ENCODE measurements at places on chromosomes 3 and 15. TPM values are rescaled to one million over a fixed set of nuclear protein-coding genes. Genes with fewer than 3 reads are reported as not detected.

DPPA4 gene
- total RNA-seq = not detected

GOLGA8S gene
- 0.24 TPM for total RNA-seq

NRROS gene
- 0.40 TPM for total RNA-seq

STRIT1 gene
- not detected for total RNA-seq

GPR171 gene
- 0.32 TPM for total RNA-seq

SLC9C1 gene
- total RNA-seq = not detected

IL5RA gene
- total RNA-seq = not detected

LOXL1 gene
- total RNA-seq = 5.8 TPM

GORASP1 gene
- 23.5 TPM for total RNA-seq

MRAS gene
- 1.6 TPM for total RNA-seq

GOLGA8N gene
- total RNA-seq = 3.7 TPM

GHSR gene
- total RNA-seq = not detected

BNC1 gene
- 39.6 TPM for total RNA-seq

GOLGA8K gene
- not detected for total RNA-seq

SAMMSON gene
- not detected for total RNA-seq

CPLX3 gene
- not detected for total RNA-seq

All from esophagus mucosa (tissue), 1 donor.